ENCODE measurements at places on chromosomes 7 and 10. TPM values are rescaled to one million over a fixed set of nuclear protein-coding genes. Genes with fewer than 3 reads are reported as not detected.

The SUV39H2 gene
- 83.2 TPM for total RNA-seq

The ATP6V0E2 gene
- 50.1 TPM for total RNA-seq

The GIMAP2 gene
- 4.3 TPM for total RNA-seq

DNA sequence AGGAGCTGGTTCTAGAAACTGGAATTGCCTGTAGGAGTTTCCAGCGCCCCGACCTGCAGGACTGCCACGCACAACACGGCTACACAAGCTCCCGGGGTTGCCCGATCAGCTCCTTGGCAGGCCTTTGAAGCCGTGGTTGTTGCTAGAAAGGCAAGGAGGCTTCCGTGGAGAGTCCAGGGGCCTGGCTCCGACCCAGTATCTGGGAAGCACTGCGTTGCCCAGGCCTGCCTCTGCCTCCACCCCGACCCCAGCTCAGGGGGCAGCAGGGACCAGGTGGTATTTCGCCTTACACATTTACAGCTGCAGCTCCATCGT lies 54.4 kb downstream of the PROSER2 start:
- H3K27me3 ChIP-seq, result no peaks in the 10 kb centered on the region
- peaks cover 12% of the 10 kb centered on the region for H3K36me3 ChIP-seq
- peak overlapping the region; percentile 73 for H3K27ac ChIP-seq
- H3K4me1 ChIP-seq, result peaks cover 33% of the 10 kb centered on the region

DNA sequence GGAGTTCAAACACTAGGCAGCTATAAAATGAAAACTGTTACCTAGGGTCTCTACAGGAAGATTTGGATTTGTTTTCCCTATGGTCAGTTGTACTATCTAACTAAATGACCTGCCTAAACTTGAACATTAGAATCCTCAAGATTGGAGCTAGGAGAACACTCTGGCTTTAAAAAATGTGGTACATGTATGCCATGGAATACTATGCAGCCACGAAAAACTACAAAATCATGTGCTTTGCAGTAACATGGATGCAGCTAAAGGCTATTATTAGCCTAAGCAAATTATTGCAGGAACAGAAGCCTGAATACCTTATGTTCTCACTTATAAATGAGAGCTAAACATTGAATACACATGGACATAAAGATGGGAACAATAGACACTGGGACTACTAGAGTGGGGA lies 87.1 kb upstream of the MAGI2 start:
- DNase-seq, result no peak
- no peaks in the 10 kb centered on the region for H3K4me1 ChIP-seq
- H3K27me3 ChIP-seq, result peaks cover 6% of the 10 kb centered on the region
- no peak overlapping the region for H3K4me3 ChIP-seq
- H3K36me3 ChIP-seq, result no peaks in the 10 kb centered on the region

GRCh38 chr7:127844707-127845331 lies 186.4 kb downstream of the LRRC4 start:
- H3K36me3 ChIP-seq, result no peaks in the 10 kb centered on the region
- no peak overlapping the region for H3K27ac ChIP-seq
- DNase-seq, result no peak
- no peak overlapping the region for H3K4me3 ChIP-seq
- no peaks in the 10 kb centered on the region for H3K27me3 ChIP-seq
- peaks cover 10% of the 10 kb centered on the region for H3K4me1 ChIP-seq

DNA sequence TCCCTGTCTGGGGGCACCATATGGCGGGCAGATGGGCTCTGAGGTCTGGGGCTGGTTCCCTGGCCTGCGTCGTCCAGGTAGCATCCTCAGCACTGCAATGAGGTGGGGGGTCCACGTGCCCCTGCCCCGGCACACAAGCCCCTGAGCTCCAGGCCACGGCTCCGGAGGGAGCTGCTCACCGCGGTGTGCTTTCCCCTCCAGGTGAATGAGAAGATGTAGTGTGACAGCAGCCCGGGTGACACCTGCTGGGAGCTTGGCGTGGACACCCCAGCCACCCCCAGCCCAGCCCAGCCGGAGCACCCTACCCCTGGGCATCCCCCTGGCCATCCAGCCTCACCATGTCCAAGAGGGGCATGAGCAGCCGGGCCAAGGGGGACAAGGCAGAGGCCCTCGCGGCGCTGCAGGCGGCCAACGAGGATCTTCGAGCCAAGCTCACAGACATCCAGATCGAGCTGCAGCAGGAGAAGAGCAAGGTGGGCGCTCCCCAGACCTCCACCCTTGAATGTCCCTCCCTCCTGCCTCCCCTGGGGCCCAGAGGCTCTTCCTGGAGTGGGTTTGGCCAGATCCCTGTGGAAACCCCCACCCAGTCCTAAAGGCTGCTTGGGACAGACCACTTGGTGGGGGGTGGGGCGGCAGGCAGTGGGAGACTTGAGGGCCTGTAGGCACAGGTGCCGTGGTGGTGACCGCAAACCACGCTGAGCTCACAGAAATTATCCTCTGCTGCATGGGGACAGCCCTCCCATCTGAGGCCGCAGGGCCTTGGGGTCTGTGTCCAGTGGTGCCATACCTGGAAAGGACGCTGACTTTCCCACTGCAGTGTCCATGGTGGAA lies 38.9 kb downstream of the JAKMIP3 start:
- no peak overlapping the region for H3K27ac ChIP-seq
- H3K27me3 ChIP-seq, result no peaks in the 10 kb centered on the region
- no peaks in the 10 kb centered on the region for H3K36me3 ChIP-seq
- H3K4me1 ChIP-seq, result no peaks in the 10 kb centered on the region
- no peak overlapping the region for H3K4me3 ChIP-seq
- no peak for DNase-seq

- H3K4me3 ChIP-seq, result peak overlapping the region; percentile 32
- no peak overlapping the region for H3K27ac ChIP-seq
- DNase-seq, result peak; percentile 7
- no peaks in the 10 kb centered on the region for H3K36me3 ChIP-seq
These were observed 551 bp downstream of the KCND2 start for GRCh38 chr7:120273476-120273975.

GRCh38 chr10:6059506-6059905 lies 2.7 kb downstream of the IL2RA start:
- H3K36me3 ChIP-seq, result no peaks in the 10 kb centered on the region
- no peaks in the 10 kb centered on the region for H3K4me1 ChIP-seq
- no peak for DNase-seq
- no peak overlapping the region for H3K4me3 ChIP-seq
- peaks cover 31% of the 10 kb centered on the region for H3K27me3 ChIP-seq

DNA sequence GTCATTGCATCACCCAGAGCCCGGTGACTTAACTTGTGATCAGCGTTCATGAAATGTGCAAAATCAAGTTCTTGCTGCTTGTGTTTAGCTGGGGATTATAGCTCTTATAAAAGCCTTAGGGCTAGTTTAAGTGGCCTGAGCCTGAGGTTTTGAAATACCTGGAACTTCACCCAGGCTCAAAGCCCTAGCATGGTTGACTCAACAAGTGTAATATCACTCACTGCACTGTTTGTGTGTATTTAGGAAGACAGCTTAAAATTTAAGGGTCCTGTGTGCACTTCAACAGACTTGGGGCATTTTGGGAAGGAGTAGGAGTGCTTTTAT lies 489.5 kb downstream of the GATA3 start:
- peak; percentile 4 for DNase-seq
- H3K4me3 ChIP-seq, result no peak overlapping the region
- no peaks in the 10 kb centered on the region for H3K27me3 ChIP-seq
- no peak overlapping the region for H3K27ac ChIP-seq
- no peaks in the 10 kb centered on the region for H3K4me1 ChIP-seq

- no peak overlapping the region for H3K4me3 ChIP-seq
- H3K4me1 ChIP-seq, result no peaks in the 10 kb centered on the region
- no peak overlapping the region for H3K27ac ChIP-seq
- H3K36me3 ChIP-seq, result no peaks in the 10 kb centered on the region
- no peaks in the 10 kb centered on the region for H3K27me3 ChIP-seq
- DNase-seq, result no peak
These were observed 50.0 kb downstream of the MGMT start for GRCh38 chr10:129516846-129517679.

GRCh38 chr10:112230325-112230988 lies 46.9 kb upstream of the GPAM start:
- no peaks in the 10 kb centered on the region for H3K36me3 ChIP-seq
- H3K27me3 ChIP-seq, result no peaks in the 10 kb centered on the region
- H3K4me1 ChIP-seq, result no peaks in the 10 kb centered on the region

DNA sequence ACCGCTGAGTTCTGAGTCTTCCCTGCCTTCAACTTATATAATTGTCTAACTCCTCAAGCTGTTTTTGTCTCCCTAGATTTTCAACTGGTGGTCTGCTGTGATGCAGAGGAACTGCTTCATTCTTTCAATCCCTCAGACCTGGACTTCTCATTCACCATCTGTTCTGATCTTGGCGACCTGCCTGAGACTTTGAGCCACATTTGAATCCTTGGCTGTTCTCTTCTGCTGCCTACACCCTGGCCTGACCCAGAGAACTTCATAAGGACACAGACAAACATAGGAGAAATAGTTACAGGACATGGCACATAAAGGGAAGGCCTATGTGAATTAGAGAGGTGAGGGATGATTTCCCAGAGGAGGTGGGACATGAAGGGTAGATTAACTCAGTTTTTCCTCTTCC lies 326.7 kb downstream of the PTEN start:
- no peaks in the 10 kb centered on the region for H3K4me1 ChIP-seq

DNA sequence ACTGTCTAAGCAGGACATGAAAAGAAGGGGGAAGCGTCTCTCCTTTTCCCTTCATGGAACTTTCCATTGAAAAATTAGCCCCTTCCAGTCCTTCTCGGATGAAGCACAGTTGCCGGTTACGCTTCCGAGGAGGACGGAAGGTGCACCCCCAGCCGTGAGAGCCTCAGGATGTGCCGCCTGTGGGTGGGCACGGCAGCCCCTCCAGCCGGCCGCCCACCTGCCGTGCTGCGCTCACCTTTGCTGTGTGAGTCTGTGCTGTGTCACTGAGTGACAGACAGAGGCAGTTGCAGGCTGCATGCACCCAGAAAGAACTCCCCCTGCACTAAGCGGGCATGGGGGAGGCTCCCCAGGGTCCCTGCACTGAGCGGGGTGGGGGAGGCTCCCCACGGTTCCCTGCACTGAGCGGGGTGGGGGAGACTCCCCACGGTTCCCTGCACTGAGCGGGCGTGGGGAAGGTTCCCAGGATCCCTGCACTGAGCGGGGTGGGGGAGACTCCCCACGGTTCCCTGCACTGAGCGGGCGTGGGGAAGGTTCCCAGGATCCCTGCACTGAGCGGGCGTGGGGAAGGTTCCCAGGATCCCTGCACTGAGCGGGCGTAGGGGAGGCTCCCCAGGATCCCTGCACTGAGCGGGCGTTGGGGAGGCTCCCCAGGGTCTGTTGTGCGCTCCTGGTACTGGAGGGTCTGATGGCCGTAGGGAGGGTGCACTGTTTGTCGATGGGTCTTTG lies 74.2 kb downstream of the DNAJB6 start:
- H3K27me3 ChIP-seq, result no peaks in the 10 kb centered on the region
- no peak overlapping the region for H3K4me3 ChIP-seq
- no peak for DNase-seq
- no peak overlapping the region for H3K27ac ChIP-seq

- H3K4me3 ChIP-seq, result no peak overlapping the region
- no peaks in the 10 kb centered on the region for H3K36me3 ChIP-seq
- no peak overlapping the region for H3K27ac ChIP-seq
- no peak for DNase-seq
- no peaks in the 10 kb centered on the region for H3K27me3 ChIP-seq
These were observed 370.5 kb upstream of the BMPER start for GRCh38 chr7:33534833-33535232.

Data from A673 (cell line).